ENCODE measurements at places on chromosomes 4 and X. TPM values are rescaled to one million over a fixed set of nuclear protein-coding genes. Genes with fewer than 3 reads are reported as not detected.

- no peak for DNase-seq
Observed at GRCh38 chr4:152917543-152918395, 18.4 kb upstream of the FHDC1 start.

DNA sequence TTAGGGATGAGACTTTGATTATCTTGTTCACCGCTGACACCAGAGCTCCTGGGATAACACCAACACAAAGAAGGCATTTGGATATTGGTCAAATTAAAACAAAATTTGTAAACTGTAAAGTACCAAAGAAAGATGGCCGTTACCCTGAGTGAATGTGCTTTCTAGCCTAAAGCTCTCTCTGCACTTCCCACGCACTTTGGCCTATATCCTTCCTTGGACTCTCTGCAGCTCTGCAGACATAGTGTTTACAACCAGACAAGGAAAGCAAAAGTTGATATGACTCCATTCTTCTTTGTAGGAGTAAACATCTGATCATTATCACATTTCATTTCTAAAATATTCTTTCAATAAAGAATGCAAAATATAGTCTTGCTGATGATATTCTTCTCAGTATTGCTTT is 44.8 kb upstream of the PITX2 start:
- no peak for DNase-seq

DNA sequence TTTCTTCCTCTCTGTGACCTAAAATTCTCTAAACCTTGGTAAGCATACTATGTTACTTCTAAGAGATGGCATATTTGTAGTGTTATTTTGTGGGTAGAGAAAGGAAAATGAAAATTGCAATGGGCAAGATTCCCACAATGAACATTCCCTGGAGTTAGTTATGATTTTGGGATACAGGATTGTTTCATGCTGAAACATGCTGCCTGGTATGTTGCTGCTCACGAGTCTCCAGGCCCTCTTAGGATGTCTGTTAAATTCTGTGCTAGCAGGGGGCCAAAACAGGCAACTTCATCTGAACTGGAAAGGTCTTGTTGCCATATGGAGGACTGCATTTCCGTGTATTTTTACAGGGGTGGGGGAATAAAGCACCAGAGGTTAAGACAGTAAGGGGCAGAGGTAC is 18.9 kb upstream of the MSMO1 start:
- no peak for DNase-seq

- DNase-seq, result no peak
Observed at GRCh38 chr4:138757432-138757831, 258.1 kb upstream of the NOCT start.

DNA sequence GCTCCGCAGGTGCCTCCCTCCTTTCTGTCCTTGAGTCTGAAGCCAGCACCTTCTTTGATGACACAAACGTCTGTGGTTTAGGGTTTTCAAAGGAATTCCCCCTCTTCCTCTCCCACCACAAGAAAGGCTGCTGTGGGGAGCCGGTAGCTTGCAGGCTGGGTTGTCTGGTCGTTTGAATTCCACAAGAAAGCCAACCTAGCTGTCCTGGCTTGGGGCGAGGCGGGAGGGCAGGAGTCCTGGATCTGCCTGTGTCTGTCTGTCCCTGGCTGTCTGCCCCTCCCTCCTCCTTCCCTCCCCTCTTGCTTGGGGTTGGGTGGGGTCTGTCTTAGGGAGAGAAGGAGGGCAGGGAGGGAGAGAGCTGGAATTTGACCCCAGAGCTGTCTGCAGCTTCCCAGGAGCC is 56.3 kb downstream of the SHROOM2 start:
- DNase-seq, result no peak

GRCh38 chr4:38084877-38085711 is 124.9 kb downstream of the PTTG2 start:
- DNase-seq, result no peak

DNA sequence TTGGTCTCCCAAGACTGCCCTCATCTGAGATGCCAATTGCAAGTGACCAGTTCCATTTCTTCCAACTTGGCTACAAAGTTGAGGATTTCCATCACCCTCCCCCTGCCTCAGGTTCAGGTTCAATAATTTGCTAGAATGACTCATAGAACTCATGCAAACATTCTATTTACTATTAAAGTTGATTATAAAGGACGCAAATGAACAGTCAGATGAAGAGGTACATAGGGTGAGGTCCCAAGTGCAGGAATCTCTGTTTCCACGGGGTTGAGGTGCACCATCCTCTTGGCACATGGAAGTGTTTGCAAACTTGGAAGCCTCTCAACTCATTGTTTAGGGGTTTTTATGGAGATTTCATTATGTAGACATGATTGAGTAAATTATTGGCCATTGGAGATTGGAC is 41.0 kb downstream of the FGFBP1 start:
- no peak for DNase-seq

GRCh38 chrX:155417769-155418168 is 35.9 kb downstream of the F8A2 start:
- DNase-seq, result no peak

BTK gene
- not detected for total RNA-seq

ACE2 gene
- under 0.01 TPM for total RNA-seq

MAGEA4 gene
- total RNA-seq, result not detected
